ENCODE measurements at places on chromosomes 2 and 18.

DNA sequence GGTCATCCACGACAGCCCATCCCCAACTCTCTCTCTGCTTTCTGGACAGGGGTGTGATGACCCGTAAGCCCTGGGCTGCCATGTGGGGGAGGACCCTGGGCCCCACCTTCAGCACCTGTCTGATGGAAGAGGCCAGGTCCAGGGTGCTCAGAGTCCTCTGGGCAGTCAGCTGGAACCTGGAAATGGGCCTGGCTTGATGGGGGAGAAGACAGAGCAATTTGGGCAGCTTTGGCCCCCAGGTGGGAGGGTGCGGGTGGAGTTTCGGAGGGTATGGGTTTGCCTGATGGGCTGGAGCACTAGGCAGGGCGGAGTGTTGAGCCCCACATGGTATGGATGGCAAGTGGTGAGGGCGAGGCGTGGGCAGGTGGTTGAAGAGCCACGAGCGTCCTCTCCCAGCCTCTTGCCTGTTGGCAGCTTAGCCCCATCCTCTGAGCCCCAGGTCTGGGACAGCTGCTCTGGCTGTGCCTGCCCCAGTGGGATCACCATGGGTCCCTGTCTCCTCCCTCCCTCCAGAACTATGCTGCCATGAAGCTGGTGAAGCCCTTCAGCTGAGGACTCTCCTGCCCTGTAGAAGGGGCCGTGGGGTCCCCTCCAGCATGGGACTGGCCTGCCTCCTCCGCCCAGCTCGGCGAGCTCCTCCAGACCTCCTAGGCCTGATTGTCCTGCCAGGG lies 232.7 kb downstream of the DYSF start:
- no peak for DNase-seq

GRCh38 chr2:208013285-208014178 lies 11.8 kb downstream of the PLEKHM3 start:
- DNase-seq: no peak

GRCh38 chr2:218437969-218438368 lies 19.0 kb downstream of the VIL1 start:
- DNase-seq: no peak

DNA sequence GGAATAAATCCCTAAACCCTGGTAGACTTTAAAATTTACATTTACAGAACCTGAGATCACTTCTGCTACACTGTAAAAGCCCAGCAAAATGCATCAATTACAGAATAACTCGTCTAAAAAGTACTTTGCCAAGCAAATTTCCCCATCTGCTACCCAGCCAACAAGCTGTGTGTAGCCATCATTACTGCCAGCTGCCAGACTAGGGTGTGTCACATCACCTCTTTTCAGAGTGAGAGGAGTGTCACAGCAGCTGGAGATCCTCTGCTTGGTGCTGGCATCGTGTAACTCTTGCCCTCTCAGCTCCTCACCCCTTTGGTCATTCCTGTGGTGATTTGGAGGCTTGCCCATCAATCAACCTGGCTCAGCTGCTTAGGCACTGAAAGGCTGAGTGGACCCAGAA lies 340.4 kb upstream of the MMADHC start:
- no peak for DNase-seq

DNA sequence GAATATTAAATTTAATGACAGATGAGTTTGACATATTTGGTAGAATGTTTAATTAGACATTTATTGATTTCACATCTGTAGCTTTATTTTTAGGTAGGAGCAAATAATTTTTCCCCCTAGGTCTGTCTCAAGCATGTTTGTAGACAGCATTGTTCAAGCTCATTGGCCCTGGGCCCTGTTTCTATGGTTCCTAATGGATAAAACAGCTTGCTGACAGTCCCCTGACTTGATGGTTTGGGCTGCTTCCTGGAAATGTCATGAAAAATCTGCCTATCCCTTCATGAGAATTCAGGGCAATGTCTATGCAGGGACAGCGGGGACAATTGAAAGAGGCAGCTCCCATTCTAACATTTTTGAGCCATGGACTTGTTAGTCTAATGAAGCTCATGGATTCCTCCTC lies 14.6 kb upstream of the MEP1B start:
- DNase-seq: no peak

GRCh38 chr2:179422037-179422643 lies 157.5 kb upstream of the SESTD1 start:
- no peak for DNase-seq
